ENCODE measurements at places on chromosomes 1 and 21. TPM values are rescaled to one million over a fixed set of nuclear protein-coding genes. Genes with fewer than 3 reads are reported as not detected.

The PIK3R3 gene
- 6.3 TPM for total RNA-seq

The SH2D1B gene
- not detected for total RNA-seq

The OR6N1 gene
- not detected for total RNA-seq

The WDTC1 gene
- 25.9 TPM for total RNA-seq

The IL23R gene
- not detected for total RNA-seq

The CSF3R gene
- total RNA-seq = not detected

The USF1 gene
- total RNA-seq = 75.5 TPM

The PLA2G2D gene
- total RNA-seq = not detected

The C1orf226 gene
- 0.17 TPM for total RNA-seq

The BRDT gene
- total RNA-seq = not detected

The PEAR1 gene
- 5.6 TPM for total RNA-seq

The TMCO2 gene
- total RNA-seq = not detected

The KRTCAP2 gene
- 125 TPM for total RNA-seq

The PLEKHN1 gene
- 0.33 TPM for total RNA-seq

The TCP10L gene
- total RNA-seq = 0.17 TPM

The RNU1-1 gene
- under 0.01 TPM for total RNA-seq

The OR14I1 gene
- total RNA-seq = not detected

The EIF4G3 gene
- 44.8 TPM for total RNA-seq

The CRYAA gene
- not detected for total RNA-seq

The CLIC4 gene
- 485 TPM for total RNA-seq
